ENCODE measurements at places on chromosomes 3 and 15. TPM values are rescaled to one million over a fixed set of nuclear protein-coding genes. Genes with fewer than 3 reads are reported as not detected.
A peak's percentile ranks its signal among the peaks of the same experiment; 100 is the strongest.

GRCh38 chr3:134699721-134700120 is 48.9 kb upstream of the KY start:
- no peak for DNase-seq

ZNF662 gene
- 0.53 TPM for total RNA-seq

- DNase-seq, result no peak
These were observed 34.3 kb upstream of the PARP14 start for GRCh38 chr3:122646146-122646988.

DNA sequence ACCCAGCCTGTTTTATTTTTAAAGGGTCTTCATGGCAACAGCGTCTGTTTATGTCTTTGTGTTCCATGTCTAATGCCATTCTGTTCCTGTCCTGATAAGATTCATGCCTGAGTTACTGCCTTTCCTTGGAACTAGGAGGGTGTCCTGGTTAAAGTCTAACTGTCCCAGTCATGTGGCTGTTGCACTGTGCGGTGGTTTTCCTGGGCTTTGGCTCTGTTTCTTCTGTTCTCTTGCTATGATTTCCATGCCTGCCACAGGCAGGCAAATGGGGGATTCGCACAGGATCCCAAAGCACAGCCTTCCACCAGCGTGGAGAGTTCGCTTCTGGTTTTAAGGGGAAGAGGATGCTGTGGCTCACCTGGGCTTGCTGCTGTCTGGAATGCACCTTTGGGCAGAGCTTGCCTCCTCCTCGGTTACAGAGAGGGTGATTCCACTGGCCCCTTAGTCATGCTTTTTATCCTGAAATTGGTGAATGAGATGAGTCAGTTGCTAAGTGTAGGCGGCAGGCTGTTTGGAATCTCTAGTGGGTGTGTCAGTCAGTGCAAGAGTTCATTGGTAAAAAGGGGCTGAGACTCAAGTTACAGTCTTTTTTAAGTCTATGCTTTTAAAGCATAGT is 86.8 kb downstream of the CCK start:
- DNase-seq, result peak; percentile 94

DNA sequence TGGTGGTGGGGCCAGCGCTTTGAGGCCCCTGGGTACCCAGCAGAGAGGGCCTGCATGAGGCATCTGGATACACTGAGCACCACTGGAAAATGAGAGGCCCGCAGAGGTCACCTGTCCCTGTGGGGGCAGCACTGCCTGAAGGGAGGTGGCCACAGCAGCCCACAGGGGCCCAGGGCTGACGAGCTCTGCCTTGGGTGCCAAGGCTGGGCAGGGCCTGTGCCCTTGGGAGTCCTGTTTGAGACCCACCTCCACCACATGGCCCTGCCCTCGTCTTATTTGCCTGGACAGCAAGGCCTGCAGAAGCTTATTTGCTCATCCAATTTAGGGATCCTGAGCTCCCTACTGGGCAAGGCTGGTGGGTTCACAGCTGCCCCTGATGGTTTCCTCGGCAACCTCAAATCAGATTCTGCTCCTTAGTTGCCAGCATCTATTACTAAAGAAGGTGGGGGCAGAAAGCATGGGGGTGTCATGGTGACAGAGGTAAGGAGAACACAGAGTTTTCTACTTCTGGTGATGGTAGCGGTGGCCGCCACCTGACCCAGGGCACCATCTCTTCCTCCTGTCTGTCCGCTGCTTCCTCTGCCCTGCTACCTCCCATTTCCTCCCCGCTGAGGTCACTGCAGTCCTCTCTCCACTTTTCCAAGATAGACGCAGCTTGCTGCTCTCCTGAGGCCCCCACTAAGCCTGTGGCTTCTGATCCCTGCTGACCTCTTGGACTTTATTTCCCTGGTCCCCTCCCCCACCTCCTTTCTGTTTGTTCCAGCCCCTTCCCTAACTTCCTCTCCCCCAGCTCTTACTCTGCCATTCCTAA is 62.9 kb downstream of the HMCES start:
- DNase-seq, result no peak
